Fibroblast of gingiva (primary cell): ENCODE measurements at places on chromosomes 11 and 22.

GRCh38 chr11:58564231-58564630 lies 11.4 kb downstream of the LPXN start:
- DNase-seq, result no peak

DNA sequence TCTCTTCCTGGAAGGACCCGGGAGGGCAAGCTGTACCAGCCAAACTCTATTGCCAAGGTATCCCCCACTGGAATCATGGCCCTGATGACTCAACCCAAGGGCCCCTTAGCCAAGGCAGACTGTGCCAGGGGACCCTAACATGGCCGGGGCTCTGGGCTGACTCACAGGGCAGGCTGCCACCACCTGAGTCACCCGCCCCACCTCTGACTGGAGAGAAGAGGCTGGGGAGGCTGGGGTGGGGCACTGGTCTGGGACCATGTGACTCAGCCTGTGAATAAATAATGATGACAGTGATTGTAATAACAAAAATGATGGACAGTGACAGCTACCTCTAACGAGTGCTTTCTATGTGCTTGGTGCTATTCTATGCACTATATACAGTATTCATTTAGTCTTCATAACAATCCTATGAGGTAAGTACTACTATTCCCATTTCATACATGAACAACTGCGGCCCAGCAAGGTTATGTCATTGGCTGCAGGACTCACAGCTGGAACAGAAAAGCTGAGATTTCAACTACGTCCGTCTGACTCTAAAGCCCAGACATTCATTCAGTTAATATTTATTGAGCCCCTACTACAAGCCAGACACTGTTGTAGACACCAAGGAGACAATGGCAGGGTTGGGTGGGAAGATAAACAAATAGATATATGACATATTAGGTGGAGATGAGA lies 84.2 kb downstream of the FBXO7 start:
- DNase-seq, result peak; percentile 26

DNA sequence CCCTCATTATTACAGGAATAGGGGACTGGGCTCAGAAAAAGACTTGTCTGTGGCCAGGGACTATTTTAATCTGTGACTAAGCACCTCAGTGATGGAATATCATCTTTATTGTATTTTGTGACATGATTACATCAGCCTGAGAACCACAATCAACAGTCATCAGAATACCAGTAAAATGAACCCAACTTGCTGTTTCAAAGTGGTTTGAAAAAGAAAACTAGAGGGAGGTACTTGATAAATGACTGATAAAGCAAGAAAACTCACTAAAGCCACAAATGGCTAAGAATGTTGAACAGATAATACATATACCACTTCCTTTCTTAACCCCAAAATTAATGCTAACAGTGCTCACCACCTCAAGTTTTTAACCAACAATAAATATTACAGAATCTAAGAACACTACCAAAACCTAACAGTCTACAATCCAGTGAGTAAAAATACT lies 155.7 kb downstream of the ATG16L2 start:
- DNase-seq, result peak; percentile 63

DNA sequence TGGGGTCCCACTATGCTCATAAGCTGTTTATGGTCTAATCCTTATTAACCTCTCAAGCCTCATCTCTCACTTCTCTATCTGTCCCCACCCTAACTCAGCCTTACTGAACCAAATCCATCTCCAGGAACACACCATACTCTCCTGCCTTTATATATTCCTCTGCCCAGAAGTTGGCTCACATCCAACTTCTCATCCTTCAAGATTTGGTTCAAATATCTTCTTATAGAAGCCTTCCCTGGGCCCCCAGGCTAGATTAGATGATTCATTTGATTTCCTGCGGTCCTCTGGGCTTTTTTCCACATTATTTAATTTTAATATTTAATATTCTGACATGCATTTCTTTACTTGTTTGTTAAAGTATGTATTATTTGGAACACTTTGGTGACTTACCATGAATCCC lies 23.2 kb downstream of the MEI1 start:
- no peak for DNase-seq

DNA sequence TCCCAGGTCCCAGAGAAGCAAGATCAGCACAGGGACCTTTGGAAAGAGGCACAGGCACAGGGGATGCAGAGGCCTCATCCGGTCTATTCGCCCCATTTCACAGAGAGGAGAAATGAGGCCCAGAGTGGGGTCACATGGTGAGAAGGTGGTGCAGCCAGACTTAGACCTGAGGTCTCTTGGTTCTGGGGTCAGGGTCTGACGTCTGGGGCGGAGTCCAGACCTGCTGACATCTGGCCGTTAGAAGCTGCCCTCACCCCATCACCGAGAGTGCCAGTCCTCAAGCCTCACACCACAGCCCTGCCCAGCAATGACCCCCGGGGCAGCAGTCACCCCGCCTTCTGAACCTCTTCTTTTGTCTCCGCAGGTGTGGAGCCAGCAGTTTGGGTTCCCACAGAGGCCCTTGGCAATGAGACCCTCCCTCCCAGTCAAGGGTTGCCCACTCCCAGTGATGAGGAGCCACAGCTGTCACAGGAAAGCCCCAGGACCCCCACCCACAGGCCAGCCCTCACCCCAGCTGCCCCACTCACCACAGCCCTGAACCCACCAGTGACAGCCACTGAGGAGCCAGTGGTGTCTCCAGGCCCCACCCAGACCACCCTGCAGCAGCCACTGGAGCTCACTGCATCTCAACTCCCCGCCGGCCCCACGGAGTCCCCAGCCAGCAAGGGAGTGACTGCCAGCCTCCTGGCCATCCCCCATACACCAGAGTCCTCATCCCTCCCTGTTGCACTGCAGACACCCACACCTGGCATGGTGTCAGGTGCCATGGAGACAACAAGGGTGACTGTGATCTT lies 62.4 kb downstream of the OTOG start:
- DNase-seq, result no peak

- no peak for DNase-seq
Measured at GRCh38 chr11:7449211-7449840, 36.0 kb upstream of the OLFML1 start.

- peak; percentile 18 for DNase-seq
Measured at GRCh38 chr11:6328321-6328720, 8.0 kb upstream of the CAVIN3 start.

DNA sequence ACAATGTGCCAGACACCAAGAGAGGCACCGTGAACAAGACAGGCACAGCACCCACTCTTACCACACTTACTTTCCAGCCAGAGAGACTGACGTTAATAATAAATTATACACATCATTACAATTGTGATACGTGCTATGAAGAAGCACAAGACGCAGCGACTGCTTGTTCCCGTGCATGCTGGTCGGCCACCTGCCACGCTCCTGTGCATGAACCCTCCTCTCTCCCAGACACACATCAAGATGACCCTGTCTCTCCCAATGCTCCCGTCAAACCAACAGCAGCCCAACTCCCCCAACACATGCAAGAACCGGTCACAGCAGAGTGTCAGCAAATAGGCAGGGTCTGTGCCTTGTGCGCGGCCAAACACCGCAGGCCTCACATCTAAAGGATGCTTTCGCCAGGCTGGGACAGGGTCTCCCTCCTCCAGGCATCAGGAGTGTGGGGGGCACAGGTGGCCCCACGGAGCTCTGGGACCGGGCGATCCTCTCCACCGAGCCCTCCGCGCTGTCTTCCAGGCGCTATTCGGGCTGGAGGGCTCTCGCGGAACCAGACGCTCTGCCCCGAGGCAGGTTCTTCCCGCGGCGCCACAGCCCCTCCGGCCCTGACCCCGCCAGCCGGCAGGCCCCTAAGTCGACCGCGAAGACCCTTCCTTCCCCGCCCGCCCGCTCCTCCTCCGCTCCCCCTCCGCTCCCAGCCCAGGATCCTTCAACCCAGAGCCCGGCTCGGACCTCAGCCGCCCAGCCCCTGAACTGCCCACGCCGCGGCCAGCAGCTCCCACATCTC lies 533 bp downstream of the SERGEF start:
- DNase-seq, result peak; percentile 12

DNA sequence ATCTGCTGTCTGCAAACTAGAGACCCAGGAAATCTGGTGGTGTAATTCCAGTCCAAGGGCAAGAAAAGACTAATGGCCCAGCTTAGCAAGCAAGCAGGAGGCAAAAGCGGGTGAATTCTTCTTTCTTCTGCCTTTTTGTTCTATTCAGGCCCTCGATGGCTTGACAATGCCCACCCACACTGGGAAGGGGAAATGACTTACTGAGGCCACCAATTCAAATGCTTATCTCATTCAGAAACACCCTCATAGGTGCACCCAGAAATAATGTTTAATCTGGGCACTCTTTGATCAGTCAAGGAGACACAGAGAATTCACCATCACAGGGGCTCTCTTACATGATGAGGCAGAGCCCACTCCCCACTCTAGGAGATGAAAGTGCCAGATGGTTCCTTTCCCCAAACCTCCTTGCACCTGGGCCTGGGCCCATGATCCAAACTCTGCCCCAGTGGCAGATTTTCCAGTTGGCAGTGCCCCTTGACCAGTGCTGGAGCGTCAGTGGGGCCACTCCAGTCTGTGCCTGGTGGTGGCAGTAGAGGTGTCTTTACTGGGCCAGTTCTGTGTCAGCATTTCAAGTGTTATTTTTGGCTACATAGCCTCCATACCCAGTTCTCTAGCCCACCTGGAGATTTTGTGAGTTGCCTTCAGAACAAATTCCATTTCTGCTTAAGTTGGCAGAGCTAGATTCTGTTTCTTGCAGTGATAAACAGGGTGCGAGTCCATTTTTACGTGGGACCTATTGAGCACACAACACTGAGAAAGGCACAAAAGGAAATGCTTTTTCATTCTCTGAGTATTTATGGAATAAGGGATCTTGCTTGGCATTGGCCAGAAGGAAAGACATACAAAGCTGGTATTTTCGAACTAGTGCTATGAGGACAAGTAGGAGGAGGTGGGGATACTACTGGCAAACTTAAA lies 7.5 kb downstream of the ELMOD1 start:
- no peak for DNase-seq

DNA sequence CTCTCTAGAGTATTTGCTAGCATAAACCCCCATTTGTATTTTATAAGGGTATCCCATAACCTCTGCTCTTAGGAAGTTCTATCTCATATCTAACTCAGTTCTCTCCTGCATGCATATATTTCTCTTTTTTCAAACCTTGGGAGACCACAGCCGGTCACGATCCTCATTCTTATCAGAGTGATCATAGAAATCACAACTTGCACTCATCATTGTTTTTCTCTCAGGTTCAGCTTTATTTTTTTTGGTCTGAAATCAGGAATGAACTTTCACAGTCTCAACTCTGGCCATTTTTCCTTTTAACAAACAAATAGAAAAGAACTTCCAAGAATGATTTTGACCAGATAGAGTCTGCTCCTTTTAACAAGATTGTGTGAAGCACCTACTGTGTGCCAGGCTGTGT lies 98.6 kb upstream of the BLID start:
- no peak for DNase-seq

- DNase-seq, result peak; percentile 41
Measured at GRCh38 chr22:23856721-23857605, 712 bp upstream of the SLC2A11 start.

GRCh38 chr11:95595541-95595940 lies 194.0 kb downstream of the FAM76B start:
- no peak for DNase-seq

- DNase-seq, result no peak
Measured at GRCh38 chr11:90428836-90429235, 206.0 kb upstream of the CHORDC1 start.

GRCh38 chr11:94401773-94402265 lies 600 bp upstream of the GPR83 start:
- no peak for DNase-seq
